ENCODE measurements at places on chromosomes 2 and 18. TPM values are rescaled to one million over a fixed set of nuclear protein-coding genes. Genes with fewer than 3 reads are reported as not detected.

CRYGD gene
- not detected for total RNA-seq

HYCC2 gene
- 21.9 TPM for total RNA-seq

CROCC2 gene
- not detected for total RNA-seq

EN1 gene
- 0.37 TPM for total RNA-seq

CKAP2L gene
- total RNA-seq: 23.6 TPM

Measured in Caco-2 (cell line).